ENCODE measurements at places on chromosomes 7 and 10.

- peak; percentile 29 for DNase-seq
- H3K36me3 ChIP-seq, result no peaks in the 10 kb centered on the region
- no peak overlapping the region for H3K4me3 ChIP-seq
Observed at GRCh38 chr10:127872871-127873600, 19.7 kb downstream of the CLRN3 start.

GRCh38 chr10:117164592-117165537 lies 26.8 kb upstream of the VAX1 start:
- no peaks in the 10 kb centered on the region for H3K4me1 ChIP-seq
- no peaks in the 10 kb centered on the region for H3K36me3 ChIP-seq
- H3K27ac ChIP-seq, result no peak overlapping the region
- no peak overlapping the region for H3K4me3 ChIP-seq
- no peak for DNase-seq

GRCh38 chr10:77770081-77770867 lies 132.7 kb upstream of the KCNMA1 start:
- peaks cover 4% of the 10 kb centered on the region for H3K27me3 ChIP-seq
- no peak overlapping the region for H3K27ac ChIP-seq
- DNase-seq, result no peak
- H3K4me1 ChIP-seq, result no peaks in the 10 kb centered on the region
- no peak overlapping the region for H3K4me3 ChIP-seq
- H3K36me3 ChIP-seq, result no peaks in the 10 kb centered on the region

GRCh38 chr7:106757846-106758245 lies 96.9 kb upstream of the CCDC71L start:
- no peaks in the 10 kb centered on the region for H3K36me3 ChIP-seq
- no peak overlapping the region for H3K4me3 ChIP-seq
- H3K27me3 ChIP-seq, result no peaks in the 10 kb centered on the region
- peaks cover 18% of the 10 kb centered on the region for H3K4me1 ChIP-seq
- no peak overlapping the region for H3K27ac ChIP-seq

DNA sequence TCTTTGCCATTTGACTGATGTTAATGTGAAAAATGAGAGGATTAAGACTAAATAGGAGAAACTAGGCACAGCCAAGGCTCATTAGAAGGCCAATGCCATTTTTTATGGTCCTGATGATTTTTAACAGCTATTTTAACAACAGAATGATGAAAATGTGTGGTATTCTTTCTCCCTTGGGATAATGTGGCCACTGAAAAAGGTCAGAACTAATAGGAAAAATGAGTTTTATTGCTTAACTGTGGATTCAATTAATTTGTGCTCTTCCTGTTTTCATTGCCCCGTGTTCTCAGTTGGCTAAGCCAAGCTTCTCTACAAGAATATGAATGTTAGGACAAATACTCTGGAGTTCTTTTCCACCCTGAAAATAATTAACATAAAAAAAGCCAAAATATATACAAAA lies 56.6 kb downstream of the BMPER start:
- no peaks in the 10 kb centered on the region for H3K27me3 ChIP-seq
- no peaks in the 10 kb centered on the region for H3K4me1 ChIP-seq
- DNase-seq, result no peak
- H3K36me3 ChIP-seq, result no peaks in the 10 kb centered on the region

DNA sequence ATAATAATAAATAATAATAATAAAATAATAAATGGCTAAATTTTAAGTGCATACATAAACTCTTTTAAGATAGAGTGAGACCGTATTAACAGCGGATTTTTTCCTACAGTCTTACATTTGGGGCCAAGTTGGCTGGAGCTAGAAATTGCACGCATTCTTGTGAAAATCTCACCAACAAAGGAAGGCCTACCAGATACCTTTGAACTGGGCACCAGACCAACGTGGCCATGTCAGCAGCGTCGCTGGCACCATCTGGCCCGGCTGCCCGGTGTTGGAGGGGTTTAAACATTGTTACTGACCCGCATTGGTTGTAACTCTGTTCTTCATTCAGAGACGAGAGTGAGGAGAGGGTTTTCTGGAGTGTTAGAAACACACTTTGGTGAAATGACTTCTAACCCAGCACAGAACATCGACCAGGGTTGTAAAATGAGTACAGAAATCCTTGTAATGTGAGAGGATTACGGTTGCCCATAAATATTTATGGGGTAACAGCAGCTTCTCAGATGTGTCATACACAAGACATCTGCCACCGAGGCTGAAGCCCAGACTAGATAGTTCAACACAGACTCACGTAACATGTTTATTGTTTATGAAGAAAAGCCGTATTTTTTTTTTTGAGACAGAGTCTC lies 34.6 kb upstream of the UNCX start:
- H3K4me1 ChIP-seq, result no peaks in the 10 kb centered on the region
- no peaks in the 10 kb centered on the region for H3K27me3 ChIP-seq
- no peak overlapping the region for H3K27ac ChIP-seq

Measured in DND-41 (cell line).